ENCODE measurements at places on chromosomes 7 and 10.
A peak's percentile ranks its signal among the peaks of the same experiment; 100 is the strongest.

- DNase-seq = no peak
These were observed 63.3 kb upstream of the GHITM start for GRCh38 chr10:84076047-84076388.

- no peak for DNase-seq
These were observed 209.4 kb downstream of the ZMYND11 start for GRCh38 chr10:344582-345200.

DNA sequence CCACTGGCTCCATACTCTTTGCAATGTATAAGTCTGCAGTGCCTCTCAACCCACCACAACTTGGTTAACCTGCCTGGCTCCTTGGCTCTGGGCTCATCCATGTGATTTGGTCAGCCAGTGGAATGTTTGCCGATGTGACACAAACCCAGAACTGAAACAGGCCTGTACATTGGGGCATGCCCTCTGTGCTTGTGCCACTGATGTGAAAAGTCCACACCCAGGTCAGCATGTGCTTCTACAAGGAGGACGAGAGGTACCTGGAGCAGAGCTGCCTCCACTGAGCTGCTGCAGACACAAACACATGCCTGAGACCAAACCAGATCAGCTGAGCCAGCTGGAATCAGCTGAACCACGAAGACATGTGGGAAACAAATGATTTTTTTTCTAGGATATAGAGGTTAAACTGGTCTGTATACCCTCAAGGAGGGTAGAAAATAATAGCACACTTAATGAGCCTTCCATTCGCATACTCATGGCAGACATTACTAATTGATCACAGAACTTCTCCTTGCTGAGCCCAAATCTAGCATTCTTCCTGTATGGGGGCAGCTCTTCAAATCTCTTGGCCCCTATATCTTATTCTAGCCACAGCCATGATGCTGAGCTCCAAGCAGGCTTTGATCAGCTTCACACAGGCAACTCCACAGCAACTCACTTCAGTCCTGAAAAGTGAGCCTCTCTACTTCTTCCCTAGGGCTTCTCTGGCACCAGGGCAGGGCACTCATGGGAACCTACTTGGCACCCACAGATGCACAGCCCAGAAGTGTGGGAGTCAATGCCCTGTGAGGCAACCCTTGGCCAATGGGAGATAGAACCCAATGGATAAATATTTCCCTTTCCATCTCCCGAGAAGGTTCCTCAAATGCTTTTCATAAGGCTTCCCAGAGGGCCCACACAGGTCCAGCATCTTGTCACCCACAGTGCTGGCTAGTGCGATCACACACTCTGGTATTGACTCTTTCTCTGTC is 18.6 kb downstream of the PYROXD2 start:
- DNase-seq = no peak

DNA sequence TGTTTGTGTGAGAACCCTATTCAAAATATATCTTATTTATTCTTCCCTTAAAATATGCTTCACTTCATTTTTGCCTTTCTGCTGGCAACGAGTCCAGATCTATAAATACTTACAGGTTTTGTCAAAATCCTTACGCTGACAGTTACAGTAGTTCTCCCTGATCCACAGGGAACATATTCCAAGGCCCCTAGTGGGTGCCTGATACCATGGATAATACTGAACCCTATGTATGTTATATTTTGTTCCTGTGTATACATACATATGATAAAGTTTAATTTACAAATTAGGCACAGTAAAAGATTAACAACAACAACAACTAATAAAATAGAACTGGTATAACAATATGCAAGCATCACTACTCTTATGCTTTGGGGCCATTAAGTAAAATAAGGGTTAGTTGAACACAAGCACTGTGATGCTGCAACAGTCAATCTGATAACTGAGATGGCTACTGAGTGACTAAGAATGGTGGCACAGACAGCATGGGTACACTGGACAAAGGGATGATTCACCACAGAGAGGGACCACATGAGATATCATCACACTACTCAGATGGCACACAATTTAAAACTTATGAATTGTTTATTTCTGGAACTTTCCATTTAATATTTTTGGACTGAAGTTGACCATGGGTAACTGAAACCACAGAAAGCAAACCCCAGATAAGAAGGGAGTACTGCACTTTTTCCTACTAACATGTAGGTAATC is 29.4 kb upstream of the PCGF5 start:
- no peak for DNase-seq

GRCh38 chr7:74092321-74092963 is 8.8 kb downstream of the LIMK1 start:
- no peak for DNase-seq

GRCh38 chr10:556971-557637 is 132.4 kb downstream of the DIP2C start:
- no peak for DNase-seq

GRCh38 chr7:28160551-28160991 is 20.0 kb downstream of the JAZF1 start:
- DNase-seq = no peak

DNA sequence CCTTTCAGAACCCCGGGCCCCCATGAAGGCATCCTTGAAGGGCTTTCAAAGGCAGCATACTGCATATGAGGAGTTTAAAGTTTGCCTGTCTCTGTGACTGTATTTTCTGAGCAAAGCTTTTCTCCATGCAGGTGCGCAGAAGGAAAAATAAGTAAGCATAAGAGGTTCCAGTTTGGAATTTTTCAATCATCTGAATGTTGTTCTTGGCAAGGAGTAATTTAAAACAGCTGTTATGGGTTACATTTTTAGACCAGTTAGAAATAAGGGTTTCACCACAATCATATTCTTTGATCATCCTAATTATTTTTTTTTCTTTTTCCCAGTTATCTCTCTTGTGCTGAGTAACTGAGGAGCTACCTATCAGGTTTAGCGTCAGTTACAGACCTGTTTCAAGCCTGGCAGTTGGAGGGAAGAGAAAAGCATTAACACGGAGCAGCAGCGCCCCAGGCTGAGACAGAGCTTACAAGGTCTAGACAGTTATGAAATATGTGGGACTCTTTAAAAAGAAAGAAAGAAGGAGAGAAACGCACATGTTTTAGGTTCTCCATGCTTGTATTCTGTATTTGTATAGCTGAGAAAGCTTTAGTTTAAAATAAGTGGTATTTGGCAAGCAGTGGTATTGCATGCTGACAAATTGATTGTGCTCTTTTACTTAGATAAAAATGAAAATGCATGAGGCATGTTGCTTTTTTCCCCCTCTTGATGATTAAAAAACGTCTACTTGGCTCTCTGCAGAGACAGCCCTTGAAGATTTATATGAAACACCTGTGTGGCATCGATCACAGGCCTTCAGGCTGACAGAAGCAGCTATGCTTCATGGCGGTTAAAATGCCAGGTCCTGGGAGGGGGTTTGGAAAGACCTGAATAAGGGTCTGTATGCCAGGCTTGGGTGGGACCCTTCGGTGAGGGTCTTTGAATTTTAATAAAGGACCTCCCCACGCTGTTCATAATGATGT is 157.6 kb downstream of the GRK5 start:
- no peak for DNase-seq

DNA sequence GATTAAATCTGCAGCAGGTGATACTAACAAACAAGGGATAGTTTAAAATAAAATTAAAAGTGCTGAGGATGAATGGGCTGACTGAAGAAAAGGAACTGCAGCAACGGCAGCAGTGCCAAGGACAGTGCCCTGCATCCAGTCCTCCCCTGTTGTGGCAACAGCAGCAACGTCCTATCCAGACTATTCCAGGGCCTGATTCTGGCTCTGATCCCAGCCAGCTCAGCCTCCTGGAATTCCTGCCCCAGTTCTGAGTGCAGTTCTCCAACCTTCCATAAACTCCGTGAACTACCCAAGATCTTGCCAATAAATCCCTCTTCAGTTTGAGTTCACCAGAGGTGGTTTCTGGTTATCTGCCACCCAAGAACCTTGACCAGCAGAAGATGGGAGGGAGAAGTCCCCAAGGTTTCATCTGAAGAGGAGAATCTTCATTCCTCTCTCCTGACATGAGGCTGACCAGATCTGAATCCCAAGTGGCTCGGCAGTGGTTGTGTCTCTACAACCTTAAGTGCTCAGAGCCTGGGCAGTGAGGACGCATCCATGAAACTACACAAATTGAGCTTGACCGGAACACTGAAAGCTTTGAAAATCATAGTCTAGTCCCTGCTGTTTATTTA is 115.8 kb downstream of the SORBS1 start:
- DNase-seq = no peak

DNA sequence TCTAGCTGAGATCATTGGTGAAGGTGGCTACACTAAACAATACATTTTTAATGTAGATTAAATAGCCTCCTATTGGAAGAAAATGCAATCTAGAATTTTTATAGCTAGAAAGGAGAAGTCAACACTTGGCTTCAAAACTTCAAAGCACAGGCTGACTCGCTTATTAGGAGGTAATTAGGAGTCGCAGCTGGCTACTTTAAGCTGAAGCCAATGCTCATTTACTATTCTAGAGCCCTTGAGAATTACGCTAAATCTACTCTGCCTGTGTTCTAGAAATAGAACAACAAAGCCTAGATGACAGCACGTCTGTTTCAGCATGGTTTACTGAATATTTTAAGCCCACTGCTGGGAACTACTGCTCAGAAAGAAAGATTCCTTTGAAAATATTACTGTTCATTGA is 101.6 kb upstream of the EEPD1 start:
- no peak for DNase-seq

- no peak for DNase-seq
These were observed 19.4 kb downstream of the PON3 start for GRCh38 chr7:95376632-95377400.

- DNase-seq = no peak
These were observed 108.0 kb downstream of the SMURF1 start for GRCh38 chr7:99035723-99036545.

DNA sequence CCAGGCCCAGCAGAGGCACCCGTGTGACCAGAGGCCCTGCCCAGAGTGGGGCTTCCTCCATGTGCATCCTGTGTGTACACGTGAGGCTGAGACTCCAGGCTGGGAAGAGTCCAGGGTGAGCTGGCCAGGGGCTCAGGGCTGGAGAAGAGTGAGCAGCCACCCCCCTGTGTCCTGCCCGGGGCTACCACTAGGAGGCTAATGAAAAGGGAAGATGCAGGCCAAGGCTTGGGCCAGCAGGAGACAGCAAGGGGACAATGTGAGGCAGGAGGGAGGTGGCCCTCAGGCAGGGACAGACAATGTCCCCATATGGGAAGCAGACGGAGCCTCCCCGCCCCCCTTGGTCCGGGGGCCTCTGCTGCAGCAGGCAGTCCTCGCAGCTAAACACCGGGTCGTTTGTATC is 102.0 kb downstream of the HIF1AN start:
- DNase-seq = no peak

- no peak for DNase-seq
These were observed 195.7 kb downstream of the TCERG1L start for GRCh38 chr10:131115801-131116200.

DNA sequence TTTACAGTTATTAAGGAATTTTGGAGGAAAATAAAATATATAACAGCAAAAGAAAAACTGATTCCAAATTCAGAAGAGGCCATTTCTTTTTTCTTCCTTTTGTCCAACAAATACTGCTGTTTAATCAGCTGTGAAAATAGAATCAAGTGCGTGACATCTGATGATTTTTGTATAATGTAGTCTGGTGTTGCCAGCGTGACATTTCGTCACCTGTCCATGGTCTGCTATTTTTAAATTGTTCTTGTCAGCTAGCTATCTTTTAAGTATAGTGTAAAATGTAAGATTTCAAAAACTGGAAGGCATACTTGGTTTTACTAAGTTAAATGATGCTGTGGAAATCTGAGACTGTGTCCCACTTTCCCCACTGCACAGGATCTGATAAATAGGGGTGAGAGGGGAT is 105.9 kb downstream of the CPEB3 start:
- DNase-seq = no peak

DNA sequence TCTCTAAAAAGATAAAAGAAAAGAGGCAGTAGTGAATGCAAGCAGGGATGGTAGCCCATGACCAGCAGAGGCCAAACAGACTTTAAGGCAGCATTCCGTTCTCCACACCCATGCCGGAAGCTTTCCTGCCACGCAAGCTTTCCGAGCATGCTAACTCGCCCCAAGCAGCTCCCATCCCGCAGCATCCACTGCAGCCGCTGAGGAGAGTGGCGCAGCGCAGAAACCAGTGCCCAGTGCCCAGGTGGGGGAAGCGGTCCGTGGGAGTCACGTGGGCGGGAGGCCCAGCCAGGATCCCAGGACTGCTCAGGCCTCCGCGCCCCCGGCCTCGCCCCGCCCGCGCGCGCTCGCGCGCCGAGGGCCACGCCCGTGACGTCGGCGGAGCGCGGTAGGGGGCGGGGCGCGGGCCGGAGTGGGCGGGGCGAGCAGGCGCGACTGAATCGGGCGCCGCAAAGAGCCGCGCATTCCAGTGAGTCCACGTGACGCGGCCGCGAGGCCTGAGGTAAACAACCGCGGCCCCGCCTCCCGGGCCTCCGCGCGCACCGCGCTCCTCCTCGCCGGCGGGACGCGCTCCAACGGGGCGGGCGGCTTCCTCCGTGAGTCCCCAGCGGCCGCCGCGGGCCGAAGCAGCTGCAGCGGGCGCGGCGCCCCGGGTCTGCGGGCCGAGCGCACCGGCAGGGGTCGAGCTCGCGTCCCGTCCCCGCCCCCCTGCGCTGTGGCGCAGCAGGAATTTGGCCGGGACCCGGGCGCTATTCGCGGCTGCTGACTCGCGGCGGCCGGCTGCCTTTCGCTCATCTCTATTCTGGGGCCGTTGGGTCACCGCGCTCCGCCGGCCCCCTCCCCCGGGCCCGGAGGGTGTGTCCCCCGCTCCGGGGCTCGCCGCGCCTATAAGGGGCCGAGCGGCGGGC is at the start of gene OTUD1:
OTUD1 (plus strand) TSS at position 529 of the 905 bp plus-strand sequence. CDS start 383 bp downstream, outside the sequence.
- DNase-seq = peak; percentile 92

GRCh38 chr10:132466520-132467463 is 69.8 kb downstream of the PWWP2B start:
- DNase-seq = no peak

DNA sequence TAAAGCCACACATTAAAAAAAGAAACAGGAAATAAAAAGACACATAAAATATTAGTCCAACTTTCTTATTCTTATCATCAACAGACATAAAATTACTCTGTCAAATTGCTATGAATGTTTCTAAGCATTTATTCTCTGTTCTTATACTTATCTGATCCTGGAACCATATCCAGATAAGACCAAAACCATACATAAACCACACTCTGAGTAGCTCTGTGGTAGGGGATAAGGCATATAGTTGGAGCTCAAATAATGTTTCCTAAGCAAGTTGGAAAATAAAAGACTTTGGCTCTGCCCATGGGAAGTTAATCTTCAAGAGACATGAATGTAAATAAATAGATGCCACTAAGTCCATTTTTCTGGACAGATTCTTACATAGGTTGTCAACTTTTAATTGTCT is 103.1 kb upstream of the PLXDC2 start:
- no peak for DNase-seq

- no peak for DNase-seq
These were observed 19.9 kb upstream of the CRHR2 start for GRCh38 chr7:30702200-30702599.

DNA sequence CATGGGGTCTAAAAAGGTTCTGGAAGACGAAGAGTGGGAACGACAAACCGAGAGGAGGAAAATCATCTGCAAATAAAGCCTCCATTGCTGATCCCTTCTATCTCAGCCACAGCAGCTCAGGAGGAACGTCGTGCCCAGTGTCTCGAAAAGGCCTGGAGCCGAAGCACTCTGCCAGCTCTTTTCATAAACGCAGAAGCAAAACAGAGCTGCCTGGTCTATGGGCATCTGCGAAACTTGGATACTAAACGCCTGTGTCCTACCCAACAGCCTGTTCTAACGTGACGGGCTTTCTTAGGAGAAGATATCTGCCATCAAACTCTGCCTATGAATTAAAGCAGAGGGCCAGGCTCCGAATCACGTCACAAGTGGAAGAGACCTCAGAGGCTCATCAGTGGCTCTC is 68.7 kb downstream of the GNA12 start:
- DNase-seq = no peak
